ENCODE measurements at places on chromosomes 7 and 10.

GRCh38 chr7:52830801-52831200, 204.6 kb upstream of the POM121L12 start:
- DNase-seq, result no peak

DNA sequence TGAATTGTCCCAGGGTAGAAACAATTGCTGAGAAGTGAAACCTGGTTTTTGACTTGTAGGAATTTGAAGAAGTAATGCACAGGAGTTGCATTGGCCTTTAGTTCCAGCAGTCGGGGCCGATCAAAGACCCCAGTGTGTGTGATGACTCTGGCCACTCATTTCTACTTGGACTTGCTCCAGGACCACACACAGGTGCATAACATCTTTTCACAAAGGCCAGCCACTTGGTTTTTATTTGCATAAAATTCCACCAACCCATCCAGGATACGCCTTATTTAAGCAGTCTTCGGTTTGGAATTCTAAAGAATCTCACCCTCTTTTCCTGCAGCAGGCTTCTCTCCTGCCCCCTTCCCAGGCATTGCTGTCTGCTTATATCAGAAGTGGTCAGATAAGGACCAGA, 162.0 kb upstream of the HABP2 start:
- no peak for DNase-seq

DNA sequence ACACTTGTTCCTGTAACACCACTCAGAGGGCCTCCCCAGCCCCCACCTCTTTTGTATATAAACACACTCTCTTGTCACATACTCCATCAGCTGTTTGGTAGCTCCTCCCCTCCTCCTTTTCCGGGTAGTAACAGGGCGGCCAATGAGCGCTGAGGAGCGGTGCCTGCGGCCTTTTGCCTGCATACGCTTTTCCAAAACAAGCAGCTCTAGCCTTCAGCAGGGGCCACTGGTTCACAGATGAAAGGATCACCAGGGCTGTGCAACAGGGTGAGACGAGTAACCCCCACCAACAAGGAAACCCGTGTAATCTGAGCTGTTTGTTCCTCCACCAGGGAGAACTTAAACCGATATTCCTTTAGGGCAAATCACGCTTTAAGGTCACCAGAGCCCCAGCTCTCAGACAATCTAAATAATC, 3.9 kb downstream of the UBE2H start:
- peak; percentile 81 for DNase-seq

DNA sequence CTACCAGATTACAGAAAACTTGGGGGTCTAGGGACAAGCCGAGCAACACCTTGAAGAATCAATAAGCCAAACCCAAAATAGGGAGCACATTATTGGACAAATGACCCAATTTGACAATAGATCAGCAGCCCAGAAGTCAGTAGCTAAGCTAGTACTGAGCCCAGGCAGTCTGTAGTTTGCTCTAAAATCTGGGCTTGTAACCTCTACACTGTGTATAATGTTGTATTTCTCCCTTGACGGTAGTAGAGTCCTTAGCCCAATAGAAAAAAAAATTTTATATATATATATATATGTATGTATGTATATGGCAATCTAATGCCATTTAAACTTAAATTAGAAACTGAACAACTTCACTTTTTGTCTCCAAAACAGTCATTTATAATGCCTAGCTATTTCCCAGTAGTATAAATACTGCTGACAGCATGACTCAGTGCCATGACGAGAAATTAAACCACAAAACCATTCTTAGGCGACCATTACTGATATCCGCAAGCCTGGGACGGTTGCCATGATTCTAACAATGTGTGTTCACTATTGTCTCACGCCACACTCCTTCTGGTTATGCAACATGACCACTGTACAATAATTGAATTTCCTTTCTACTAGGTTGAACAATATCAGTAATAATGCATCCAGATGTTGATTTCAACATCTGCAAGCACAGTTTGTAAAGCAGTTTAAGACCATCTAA, 110.5 kb downstream of the IPMK start:
- DNase-seq, result peak; percentile 71

DNA sequence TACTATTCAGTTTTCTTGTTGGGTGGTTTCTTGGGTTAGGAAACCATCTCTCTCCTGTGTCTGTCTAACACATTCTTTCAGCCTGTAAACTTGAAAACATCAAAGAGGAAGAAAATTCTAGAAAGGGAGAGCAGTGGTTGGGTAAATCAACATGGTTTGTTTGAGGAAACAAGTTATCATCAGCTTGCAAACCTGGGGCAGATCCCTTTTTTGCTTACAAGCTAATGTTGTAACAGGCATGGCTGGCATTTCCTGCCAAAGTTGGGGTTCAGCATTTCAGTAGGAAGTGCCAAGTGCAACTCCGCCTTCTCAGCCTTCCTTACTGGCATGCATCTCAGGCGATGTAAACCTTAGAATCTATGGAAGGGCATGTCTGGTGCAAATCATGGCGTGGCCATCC, 112.6 kb downstream of the EEPD1 start:
- DNase-seq, result no peak

DNA sequence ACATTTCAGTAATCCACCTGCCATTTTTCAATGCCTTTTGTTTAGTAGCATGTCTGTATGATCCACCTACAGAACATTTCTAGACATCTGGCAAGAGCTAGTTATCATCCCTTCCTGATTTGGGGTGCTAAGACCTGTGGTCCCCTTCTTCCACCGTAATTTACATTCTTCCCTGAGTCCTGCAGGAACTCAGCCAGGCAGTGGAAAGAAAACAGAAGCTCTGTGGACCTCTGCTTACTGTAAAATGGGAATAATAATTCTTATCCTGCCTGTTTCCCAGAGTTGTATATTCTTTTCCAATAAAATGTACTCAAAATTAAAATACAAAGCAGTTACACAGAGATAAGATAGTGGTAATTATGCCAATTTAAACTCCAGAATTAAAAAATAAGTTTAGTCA, 126.9 kb downstream of the TCF7L2 start:
- DNase-seq, result no peak

Measured in RWPE1 (cell line).